ENCODE measurements at places on chromosomes 11 and 22.
A peak's percentile ranks its signal among the peaks of the same experiment; 100 is the strongest.

- no peak for DNase-seq
Observed at GRCh38 chr11:122745111-122745510, 89.6 kb downstream of the UBASH3B start.

GRCh38 chr11:33268945-33269540, 11.9 kb downstream of the HIPK3 start:
- DNase-seq = no peak

GRCh38 chr11:2205981-2206690, 34.5 kb upstream of the TH start:
- DNase-seq = no peak

DNA sequence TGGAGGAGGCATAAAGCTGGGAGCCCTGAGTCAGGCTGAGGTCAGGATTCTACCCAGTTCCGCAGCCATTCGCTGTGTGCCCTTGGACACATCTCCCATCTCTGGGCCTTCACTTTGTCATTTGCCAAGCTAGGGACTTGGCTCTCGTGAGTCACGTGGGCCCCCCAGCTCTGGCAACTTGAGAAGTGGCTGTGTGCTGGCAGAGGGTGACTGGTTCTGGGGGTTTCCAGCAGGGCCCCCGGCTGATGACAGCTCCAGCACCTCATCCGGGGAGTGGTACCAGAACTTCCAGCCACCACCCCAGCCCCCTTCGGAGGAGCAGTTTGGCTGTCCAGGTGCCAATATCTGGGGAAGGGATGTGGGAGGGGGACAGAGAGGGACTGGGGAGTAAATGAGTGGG, 46.6 kb downstream of the CD6 start:
- no peak for DNase-seq

DNA sequence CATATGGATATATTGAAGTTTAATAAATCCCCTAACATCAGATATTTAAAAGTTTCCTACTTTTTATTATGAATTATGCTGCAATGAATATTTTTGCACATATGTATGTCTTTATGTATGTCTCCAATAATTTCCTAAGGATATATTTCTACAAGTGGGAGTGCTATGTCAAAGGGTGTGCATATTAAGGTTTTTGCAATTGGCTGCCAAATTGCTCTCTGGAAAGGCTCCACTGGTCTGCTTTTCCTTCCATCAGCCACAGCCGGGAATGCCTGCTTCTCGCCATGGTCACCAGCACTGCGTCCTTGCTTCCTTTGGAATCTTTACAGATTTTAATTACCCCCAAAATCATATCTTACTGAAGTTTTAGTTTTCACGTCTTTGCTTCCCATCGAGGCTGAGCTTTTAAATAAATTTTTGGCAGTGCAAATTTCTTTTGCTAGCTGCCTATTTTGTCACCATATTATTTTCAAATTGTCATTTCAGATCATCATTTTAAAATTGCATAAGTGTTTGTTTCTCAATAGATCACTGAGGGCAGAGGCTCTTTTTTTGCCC, 221.7 kb downstream of the SNX19 start:
- no peak for DNase-seq

DNA sequence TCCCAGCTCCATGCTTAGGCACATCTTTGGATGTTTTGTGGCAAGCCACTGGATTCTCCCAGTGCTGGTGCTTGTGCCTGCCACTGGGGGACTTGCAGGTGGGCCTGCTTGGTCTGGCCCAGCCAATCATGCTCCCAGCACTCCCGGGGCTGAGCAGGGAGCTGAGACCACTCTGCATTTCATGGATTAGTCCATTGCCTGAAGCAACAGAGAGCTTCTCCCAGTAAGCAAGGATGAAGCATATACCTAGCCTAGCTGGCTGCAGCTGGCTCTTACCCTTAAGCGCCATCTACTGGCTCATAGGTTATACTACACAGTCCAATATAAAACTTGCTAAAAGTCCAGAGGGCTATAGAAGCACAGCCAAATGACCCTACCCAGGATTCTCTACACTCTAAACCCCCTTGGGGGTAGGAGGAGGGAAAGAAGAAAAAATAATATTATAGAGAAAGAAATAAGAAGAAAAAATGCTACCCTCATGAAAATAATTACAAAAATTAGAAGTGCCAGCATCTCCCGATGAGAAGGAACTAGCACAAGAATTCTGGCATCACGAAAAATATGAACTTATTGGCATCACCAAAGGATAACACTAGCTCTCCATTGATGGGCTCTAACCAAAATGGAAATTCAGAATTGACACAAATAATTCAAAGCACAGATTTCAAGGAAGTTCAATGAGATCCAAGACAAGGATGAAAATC, 275.3 kb downstream of the C11orf87 start:
- DNase-seq = peak; percentile 28

GRCh38 chr11:75815345-75816168, 547 bp downstream of the UVRAG start:
- peak; percentile 33 for DNase-seq

DNA sequence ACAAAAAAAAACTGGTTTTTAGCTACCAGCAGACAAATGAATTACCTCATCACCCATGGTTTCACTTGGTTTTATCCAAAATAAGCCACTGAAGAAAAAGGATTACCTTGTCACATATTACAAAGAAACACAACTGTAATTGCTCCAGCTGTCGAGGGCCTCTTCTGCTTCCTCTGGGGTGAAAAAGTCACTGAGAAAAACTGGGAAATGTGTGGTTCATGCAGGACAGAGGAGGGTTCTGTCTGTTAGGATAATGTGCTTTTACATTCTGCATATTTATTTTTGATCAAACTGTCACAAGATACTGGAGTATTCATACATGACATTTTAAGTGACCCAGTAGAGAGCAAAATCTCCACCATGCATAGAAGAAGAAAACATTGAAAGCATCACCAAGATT, 211.7 kb downstream of the NAV2 start:
- no peak for DNase-seq

DNA sequence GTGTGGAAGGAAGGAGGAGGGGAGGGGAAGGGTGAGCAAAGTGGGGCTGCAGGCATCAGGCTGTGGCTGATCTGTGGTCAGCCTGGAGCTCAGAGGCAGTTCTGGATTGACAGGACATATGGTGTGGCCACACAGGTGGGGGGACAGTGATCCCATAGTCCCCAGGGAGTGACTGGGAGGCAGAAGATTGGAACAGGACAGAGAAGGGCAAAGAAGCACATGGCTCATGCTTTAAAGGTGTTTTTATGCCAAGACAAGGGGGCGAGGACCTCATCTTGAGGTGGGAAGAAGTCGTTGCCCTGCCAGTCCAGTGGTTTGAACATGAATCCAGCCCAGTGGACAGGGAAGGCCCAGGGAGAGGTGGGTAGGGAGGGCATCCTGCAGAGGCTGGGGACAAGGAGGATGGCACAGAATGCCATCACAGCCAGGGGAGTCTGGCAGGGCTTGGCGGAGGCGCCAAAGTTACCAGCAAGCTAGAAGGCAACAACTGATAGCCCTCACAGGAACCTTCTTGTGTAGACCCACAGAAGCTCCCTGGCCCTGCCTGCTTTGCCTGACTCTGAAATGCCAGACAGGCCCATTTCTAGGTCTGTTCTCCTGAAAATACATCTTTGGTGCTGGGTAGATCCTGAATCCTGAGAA, 3.1 kb downstream of the BET1L start:
- no peak for DNase-seq

DNA sequence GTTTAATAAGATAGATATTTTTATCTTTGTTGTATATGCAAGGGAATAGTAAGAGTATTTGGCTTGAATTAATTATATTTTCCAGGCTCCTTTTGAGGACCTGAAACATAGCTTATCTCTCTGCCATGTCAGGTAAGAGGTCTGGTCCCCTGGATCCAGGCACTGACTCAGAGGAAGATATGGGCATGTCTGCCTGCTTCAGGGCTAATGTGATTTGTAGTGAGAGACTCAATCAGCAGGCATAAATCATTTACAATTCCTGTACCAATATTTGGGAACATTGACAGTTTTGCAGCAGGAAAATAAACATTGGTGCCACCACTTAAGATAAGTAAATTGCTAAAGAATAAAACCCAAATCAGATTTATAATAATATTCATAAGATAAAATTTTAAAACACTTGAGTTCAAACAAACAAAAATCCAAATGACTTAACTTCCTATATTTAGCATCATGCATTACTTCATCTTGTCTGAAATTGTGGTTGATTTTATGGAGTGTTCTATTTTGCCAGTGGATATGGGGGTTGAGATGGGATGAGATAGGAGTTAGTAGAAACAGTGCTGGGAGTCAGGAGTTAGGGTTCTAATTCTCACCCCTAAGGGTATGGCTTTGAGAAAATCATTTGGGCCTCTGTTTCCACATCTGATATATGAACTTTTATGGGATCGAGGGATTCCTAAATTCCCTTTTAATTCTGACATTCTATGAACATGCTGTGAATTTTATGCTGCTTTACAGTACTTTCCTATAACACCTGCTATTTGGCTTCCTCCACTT, 5.1 kb upstream of the CALCA start:
- DNase-seq = no peak

- no peak for DNase-seq
Observed at GRCh38 chr22:50078761-50079160, 6.5 kb downstream of the MLC1 start.

GRCh38 chr22:38685761-38686160, 4.0 kb downstream of the TOMM22 start:
- DNase-seq = no peak
